ENCODE measurements at places on chromosomes 1 and 21. TPM values are rescaled to one million over a fixed set of nuclear protein-coding genes. Genes with fewer than 3 reads are reported as not detected.

DNA sequence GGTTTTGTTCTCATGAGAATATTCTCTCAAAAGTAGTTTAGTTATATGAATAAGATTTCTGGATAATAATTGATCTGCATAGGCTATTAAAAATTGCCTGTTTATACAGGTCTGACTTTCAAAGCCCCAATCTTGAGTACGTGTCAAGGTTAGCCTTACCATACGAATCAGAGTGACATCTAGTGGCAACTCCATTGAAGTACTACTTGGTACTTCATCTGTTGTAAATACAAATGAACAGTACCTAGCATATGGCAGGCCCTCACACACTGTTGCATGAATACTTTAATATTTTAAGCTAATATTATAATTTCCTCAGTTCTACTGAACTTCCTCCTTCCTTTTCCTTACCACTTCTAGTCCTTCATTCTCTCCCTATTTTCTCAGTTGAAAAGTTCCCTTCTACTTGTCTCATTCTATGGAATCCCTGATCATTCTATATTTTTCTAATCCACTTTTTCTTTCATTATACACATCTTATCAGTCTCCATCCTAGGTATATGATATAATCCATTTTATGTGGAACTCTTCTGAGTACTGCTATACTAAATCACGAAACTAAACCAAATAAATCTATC, 101.2 kb downstream of the AKT3 start:
- DNase-seq: peak; percentile 88

ARID4B gene
- polyA plus RNA-seq: 8.5 TPM

DNA sequence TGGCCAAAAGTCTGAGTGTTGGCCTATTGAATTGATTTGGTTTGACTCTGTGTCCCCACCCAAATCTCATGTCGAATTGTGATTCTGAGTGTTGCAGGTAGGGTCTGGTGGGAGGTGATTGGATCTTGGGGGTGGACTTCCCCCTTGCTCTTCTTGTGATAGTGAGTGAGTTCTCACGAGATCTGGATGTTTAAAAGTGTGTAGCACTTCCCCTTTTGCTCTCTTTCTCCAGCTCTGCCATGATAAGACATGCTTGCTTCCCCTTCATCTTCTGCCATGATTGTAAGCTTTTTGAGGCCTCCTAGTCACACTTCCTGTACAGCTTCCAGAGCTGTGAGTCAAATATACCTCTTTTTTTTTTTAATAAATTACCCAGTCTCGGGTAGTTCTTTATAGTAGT, 297.1 kb upstream of the ZRANB2 start:
- DNase-seq: no peak

DNA sequence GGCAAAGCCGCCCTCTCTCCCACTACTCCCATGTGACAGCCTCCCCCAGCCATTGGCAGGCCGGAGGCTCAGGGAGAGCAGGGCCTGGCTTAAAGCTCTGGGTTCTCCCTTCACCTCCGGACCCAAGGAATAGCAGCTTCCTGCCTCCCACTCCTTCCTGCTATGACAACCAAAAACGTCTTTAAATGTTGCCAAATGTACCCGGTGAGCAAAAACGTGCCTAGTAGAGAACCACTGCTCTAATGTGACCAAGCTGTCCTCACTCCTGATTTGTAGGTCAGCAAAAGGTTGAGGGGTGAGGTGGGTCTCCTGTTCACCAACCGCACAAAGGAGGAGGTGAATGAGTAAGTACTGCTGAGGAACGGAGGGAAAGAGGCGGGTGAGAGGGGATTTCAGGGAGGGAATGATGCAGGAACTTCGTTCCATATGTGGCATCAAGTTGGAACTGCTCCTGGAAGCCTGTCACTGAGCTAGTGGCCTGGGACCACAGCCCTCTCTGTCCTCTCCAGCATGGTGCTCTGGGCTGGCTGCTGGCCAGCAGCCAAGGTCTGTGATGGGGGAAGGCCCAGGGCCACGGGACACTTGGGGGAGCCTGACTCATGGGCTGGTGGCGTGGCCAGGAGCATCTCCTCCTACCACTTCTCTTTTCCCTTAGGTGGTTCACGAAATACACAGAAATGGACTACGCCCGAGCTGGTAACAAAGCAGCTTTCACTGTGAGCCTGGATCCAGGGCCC, 5.7 kb downstream of the MRTO4 start:
- no peak for DNase-seq

NFYC gene
- 62.2 TPM for polyA plus RNA-seq

GRCh38 chr1:150778409-150778808, 12.8 kb upstream of the CTSS start:
- DNase-seq: peak; percentile 13
